ENCODE measurements at places on chromosomes 3 and 15.

DNA sequence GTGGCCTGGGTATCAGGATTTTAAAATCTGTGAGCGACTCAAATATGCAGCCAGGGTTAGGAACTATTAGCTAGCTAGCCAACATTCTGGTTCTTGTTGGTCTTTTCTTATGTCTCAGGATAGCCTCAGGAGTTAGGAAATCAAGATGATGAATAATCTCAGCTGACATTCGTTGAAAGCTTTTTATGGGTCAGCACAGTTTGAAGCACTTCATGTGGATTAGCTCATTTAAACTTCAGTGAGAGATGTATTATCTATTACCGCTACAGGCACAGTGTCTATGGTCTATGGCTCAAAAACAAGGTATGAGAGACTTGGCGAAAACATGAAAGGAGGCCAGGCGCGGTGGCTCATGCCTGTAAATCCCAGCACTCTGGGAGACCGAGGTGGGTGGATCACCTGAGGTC lies 187.5 kb upstream of the THRB start:
- DNase-seq = no peak

DNA sequence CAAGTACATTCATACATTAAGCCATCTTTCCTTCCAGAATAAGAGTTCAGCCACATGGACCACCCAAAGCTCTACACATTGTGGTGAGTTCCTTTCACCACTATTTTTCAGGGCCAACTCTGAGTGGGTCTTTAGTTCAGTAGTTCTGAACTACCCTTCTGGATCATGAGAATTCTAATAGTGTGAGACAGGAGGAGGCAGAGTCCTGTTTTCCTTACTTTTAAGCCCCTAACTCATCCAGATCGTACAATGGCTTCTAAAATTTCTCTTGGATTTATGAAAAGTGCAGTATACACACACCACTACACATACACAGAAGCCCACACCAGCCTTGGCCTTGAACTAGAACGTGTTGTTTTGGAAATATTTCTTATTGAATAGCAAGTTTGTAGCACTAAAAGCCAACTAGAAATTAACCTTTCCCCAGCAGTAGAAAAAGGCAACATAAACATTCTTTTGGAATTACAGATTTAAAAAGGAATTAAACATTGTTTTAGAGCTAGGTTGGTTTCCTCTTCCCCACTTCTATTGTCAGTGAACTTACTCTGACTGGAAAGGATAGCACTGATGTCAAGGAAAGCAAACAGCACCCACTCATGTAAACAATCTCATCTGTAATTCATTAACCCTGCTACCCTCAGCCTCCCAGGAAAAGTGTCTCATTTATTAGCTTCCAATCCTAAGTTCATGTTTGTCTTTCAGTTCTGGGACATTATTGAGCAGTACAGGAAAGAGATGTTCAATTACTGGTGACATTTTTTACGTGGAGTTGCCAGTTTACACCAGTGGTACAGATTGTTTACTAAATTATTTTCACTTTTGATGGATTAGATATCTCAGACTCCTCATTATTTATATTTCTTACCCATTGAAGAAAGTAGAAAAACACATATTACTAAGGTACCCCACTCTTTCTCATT lies 95.7 kb upstream of the AGTR1 start:
- no peak for DNase-seq

DNA sequence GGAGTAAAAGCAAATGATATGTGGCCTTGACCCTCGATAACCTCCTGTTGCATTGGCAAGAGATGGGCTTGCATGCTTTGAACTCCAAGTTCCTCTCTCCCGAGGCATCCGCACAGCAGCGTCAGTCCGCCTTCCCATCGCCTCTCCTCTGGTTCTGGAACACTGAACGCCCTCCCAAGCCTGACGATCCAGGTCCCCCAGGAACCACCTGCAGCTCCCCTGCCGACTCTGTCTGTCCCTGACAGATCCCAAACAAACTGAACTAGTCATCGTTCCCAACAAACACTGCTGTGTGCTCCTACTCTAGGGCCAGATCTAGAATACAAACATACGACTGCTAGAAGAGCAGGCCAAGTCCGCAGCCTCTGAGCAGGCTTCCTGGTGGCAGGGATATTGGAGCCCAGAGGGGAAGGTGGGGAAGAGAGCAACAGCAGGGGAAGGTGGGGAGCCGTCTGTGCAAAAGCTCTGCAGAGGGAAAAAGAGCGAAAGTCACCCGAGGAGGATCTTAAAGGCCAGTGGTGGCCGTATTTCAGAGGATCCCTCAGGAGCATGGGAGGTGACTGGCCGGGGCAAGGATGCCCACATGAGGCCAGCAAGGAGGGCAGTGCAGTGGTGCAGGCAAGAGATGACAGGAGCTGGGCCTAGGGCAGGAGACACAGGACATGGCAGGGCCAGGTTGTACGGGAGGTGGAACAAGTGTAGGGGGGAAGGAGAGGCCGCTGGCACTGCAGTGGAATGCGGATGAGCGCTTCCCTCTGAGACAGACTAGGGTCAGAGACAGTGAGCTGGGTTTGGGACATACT lies 50.8 kb downstream of the PCSK6 start:
- DNase-seq = no peak

DNA sequence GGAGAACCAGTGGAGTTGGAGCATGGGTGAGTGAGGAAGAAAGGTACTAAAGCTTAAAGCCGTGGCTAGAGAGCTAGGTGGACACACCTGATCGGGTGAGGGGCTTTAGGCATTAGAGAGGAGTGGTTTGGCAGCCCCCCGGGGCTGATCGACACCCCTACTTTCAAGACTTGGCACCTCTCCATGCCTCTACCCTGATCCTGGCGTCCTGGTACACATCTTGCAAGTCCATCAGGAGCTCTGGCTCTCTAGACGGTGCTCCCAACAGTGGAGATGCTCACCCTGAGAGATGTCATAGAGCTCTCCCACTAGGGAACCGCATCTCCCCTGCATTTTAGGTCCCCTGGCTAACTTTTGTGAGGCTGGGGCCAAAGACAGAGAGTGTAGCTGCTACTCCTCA lies 98.1 kb downstream of the XXYLT1 start:
- no peak for DNase-seq

- no peak for DNase-seq
Observed at GRCh38 chr15:44145495-44145894, 49.6 kb downstream of the FRMD5 start.

DNA sequence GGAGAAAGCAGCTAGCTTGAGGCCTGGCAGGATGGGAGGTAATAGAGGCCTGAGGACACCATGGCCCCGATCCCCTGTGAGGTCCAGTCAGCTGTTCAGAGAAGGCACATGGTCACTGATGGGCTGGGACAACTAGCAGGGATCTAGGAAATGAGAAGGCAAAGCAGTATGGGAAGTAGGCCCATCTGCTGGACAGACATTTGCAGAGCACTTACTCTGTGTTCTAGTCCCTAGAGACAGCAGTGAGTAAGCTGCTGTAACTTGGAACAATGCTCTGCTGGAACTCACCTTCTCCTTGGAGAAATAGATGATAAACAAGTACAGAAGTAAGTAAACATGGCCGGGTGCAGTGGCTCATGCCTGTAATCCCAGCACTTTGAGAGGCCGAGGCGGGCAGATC lies 7.1 kb downstream of the ECE2 start:
- no peak for DNase-seq

- peak; percentile 60 for DNase-seq
Observed at GRCh38 chr3:9778143-9779074, 8.7 kb upstream of the CAMK1 start.

DNA sequence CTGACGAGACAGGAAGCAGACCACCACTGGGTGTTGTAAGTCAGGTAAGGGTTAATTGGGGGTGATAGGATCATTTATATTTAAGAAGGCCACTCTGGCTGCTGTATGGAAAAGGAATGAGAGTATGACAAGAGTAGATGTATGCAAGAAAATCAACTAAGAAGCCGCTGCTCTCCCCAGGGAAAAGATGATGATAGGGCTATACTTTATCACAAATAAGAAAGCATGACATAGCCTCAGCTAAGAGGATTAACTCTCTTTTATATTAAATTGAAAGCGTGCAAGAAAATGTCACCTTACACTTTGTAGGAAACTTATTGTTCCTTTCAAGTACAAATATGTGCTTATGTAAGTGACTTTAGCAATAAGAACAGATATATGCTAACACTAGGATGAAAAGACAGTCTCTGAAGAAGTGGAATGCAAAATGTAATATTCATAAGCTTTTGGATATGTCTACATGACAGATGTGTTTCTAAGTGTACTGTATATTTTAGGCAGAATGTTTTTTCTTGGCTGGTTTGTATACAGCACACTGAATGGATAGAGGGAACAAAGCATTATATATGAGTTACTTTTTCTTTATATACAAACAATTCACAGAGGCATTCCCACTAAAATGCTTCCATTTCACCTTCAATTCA lies 8.7 kb upstream of the NDUFB4 start:
- no peak for DNase-seq

DNA sequence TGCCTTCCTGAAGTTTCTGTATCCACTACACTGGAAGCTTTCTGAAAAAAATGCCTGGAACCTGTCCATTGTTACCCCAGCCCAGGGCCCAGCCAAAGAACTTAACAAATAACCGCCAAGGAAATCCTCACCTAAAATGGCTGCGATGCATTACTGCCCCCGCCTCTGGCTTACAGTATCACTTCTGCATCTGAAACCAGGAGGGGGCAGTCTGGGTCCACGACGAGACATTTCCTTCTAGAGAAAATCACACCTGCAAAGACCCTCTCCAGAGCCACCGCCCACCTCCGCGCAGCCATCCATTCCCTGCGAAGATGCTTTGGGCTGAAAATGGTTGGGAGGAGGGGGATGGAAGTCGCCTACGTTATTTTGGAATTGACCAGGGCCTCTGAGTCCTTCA lies 22.4 kb upstream of the CELF6 start:
- DNase-seq = no peak

DNA sequence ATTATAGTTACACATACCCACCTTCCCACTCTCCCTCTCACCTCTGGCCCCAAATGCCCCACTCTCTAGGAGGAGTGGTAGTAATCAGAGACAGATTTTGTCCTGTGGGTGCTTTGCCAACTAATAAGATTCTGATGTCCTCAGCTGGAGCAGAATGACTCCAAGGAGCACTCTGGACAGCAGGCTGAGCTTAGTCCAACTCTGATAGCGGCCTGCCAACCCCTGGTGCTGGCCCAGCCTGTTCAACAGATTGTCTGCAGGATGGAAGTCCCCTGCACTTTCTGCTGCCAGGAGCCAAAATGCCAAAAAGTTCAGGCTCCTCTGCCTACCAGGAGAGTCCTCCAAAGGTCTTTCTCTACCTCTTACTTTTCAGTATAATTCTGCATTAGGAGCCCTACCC lies 160.5 kb upstream of the UMPS start:
- DNase-seq = no peak

DNA sequence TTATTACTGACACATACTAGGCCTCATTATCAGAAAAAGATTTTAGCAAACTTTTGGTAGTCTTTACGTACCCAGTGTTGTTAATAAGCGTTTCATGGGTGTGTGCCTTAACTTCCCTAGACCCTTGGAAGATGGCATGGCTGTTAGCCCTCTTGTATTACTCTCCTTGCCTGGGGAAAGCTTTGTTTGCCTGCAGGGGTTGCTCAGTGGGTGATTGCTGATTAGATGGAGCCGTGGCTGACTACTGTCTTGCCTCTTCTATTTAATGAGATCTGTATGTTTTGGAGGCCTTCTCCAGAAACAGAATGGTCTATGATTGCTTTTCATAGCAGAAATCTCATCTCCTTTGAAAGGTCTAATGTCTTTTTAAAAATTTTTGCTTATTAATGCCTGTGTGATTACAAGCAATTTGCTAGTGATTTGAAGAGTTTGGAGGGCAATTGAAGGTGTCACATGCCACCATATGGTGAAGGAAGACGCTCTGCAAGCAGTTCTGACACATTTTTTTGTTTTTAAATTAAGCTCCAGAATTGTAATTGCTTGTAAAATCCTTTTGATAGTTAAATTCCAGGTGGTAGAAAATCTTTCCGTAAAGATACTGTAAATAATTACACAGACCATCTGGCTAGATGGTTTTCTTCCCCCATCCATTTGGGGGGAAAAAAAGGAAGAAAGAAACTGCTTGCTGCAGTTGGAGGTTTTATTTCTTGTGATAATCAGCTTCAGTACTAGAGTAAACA lies 11.4 kb upstream of the C3orf20 start:
- DNase-seq = no peak

- DNase-seq = no peak
Observed at GRCh38 chr3:4943549-4943948, 35.7 kb upstream of the BHLHE40 start.

GRCh38 chr3:7682822-7683229 lies 818.8 kb upstream of the LMCD1 start:
- no peak for DNase-seq

GRCh38 chr3:128489927-128490649 lies 2.9 kb downstream of the GATA2 start:
- DNase-seq = no peak

DNA sequence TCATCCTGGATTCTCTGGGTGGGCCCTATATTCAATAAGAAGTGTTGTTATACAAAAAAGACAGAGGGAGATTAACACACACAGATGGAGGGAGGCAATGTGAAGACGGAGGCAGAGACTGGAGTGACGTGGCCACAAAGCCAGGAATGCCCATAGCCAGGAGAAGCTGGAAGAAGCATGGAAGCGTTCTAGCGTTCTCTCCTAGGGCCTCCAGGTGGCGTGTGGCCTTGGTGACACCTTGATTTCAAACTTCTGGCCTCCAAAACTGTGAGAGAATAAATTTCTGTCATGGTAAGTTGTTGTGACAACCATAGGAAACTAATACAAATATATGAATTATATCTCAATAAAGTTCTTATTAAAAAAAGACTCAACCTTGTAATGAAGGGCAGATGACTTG lies 21.3 kb downstream of the THBS1 start:
- no peak for DNase-seq

GRCh38 chr3:59675495-59675894 lies 625.7 kb upstream of the CFAP20DC start:
- no peak for DNase-seq

- no peak for DNase-seq
Observed at GRCh38 chr3:53043738-53044137, 2.1 kb downstream of the SFMBT1 start.

- DNase-seq = no peak
Observed at GRCh38 chr3:127789990-127790881, 32.1 kb downstream of the MGLL start.

DNA sequence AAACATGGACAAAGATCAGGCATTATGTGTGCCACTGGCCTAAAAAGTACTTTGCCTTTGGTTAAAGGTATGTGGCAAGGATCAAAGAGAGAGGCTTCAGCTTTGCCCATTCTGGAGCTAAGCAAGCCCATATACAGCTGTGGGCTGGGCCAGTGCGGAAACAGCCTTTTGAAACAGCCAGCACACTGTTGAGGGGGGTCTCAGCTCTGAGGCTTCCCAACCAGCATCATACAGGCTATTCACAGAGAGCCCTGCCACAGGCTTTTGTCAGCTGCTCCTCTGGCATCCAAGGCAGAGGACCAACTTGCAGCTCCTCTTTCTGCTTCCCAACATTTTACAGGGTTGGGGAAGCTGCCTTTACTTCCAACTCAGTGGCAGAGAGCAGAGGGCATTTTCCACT lies 63.2 kb upstream of the FOXB1 start:
- DNase-seq = no peak

DNA sequence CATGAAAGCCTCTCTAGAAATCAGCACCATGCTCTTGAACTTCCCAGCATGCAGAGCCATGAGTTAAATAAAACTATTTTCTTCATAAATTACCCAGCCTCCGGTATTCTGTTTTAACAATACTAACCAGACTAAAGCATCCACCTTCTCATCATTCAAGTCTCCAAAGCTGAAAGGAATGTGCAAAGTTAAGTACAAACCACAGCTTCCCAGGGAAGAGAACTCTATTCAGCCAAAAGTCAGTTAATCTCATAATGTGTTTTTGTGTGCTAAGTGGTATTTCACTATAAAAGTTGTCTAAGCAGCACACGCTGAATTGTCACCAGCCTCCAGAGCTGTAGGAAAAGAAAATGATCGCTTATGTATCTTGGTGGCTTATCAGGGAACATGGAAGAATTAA lies 135.5 kb upstream of the KCNH8 start:
- no peak for DNase-seq

All from activated T-cell treated with anti-CD3 and anti-CD28 coated beads for 24 hours (primary cell).